ENCODE measurements at places on chromosomes 4 and X.
A peak's percentile ranks its signal among the peaks of the same experiment; 100 is the strongest.

- no peaks in the 10 kb centered on the region for H3K4me1 ChIP-seq
- no peaks in the 10 kb centered on the region for H3K27me3 ChIP-seq
- H3K4me3 ChIP-seq, result no peak overlapping the region
Measured at GRCh38 chrX:151703487-151703886, 8.2 kb downstream of the PRRG3 start.

GRCh38 chr4:125735102-125735501 lies 420.3 kb downstream of the FAT4 start:
- H3K36me3 ChIP-seq, result no peaks in the 10 kb centered on the region
- no peak overlapping the region for H3K4me3 ChIP-seq

DNA sequence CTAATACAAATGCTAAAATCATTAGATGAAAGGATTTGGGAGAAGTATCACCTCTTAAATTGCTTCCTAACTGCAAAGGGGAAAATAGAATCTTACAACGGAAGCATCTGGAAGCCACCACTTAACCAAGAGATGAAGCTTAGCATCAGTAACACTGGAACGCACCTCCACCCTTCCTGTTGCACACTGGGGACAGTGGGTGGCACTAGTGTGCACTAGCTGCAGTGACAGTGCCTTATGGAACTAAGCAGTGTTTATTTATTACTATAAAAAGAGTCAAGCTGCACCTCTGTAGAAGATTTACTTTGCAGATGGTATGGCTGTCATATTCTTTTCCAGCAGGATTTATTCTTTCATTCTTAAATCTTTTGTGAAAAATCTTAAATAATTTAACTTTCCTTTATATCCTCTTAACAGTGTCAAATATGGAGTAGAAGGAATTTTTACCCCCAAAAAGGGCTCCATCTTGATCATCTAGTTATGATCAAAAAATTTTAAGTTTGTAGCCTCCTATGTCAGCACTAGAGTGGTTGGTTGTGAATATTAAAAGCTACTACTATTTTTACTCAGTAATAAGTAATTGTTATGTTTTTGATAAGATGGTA lies 76.7 kb downstream of the SCD5 start:
- H3K27ac ChIP-seq, result no peak overlapping the region
- no peak for ATAC-seq
- no peaks in the 10 kb centered on the region for H3K36me3 ChIP-seq
- H3K4me1 ChIP-seq, result no peaks in the 10 kb centered on the region

DNA sequence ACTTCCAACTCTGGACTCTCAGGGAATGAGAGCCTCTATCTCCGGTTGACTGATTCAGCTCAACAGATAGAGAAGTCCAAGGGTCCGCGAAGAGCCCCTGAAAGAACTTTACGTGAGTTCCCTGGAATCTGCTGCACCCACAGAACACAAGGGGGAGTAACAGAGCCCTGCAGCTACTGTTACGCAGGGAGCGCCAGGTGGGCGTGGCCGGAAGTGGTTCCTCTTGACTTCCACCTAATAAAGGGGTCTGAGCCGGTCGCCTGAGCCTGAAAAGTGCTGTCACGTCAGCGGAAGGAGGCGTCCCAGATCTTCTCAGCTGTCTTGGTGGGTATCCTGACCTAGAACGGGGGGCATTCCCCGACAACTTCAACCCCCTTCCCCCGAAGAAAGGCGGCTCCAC lies at the start of gene MAGEB6:
MAGEB6 (plus strand) TSS at position 237 of the 400 bp plus-strand sequence. CDS start 1,407 bp downstream, outside the sequence.
- no peaks in the 10 kb centered on the region for H3K36me3 ChIP-seq
- no peaks in the 10 kb centered on the region for H3K4me1 ChIP-seq
- no peaks in the 10 kb centered on the region for H3K27me3 ChIP-seq

DNA sequence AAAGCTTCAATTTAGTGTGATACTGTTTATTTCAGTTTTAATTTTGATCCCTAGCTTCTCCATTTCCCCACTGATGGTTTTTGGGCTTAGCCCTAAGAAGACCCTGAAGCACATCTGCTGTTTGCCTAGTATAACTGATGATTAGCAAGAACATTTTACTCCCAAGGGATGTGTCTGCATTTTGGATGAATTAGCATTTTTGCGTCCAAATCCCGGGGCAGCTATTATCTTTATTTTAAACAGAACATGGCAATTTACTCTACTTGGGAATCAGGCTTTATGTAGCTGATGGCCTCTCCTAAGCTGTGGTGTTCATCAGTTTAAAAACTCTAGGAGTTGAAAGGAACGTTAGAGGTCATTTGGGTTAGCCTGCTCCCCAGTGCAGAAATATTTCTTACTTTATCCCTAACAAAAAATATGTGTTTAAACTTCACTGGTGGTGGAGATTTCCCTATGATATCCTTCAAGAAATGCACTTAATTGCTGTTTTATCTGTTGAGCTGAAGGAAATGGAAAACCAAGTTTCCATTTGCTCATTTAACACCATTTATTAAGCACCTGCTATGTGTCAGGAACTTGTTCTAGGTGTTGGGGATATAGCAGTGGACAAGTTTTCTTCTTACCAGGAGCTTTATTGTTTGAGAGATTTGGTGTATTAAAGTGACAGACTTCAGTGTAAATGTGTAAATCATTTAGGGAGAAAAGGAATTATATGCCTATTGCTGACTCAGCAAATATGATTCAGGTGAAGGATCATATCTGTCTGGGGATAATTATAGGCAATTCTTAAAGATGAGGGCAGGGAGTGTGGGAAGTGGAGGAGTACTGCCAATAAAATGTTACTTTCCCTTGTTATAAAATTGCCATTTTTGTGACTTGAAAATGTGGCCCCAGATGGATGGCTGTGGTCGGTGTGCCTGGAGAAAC lies 3.4 kb downstream of the SEPTIN11 start:
- no peak overlapping the region for H3K27ac ChIP-seq
- H3K4me1 ChIP-seq, result peaks cover 5% of the 10 kb centered on the region
- no peak overlapping the region for H3K4me3 ChIP-seq
- ATAC-seq, result no peak
- no peaks in the 10 kb centered on the region for H3K27me3 ChIP-seq
- H3K36me3 ChIP-seq, result no peaks in the 10 kb centered on the region

DNA sequence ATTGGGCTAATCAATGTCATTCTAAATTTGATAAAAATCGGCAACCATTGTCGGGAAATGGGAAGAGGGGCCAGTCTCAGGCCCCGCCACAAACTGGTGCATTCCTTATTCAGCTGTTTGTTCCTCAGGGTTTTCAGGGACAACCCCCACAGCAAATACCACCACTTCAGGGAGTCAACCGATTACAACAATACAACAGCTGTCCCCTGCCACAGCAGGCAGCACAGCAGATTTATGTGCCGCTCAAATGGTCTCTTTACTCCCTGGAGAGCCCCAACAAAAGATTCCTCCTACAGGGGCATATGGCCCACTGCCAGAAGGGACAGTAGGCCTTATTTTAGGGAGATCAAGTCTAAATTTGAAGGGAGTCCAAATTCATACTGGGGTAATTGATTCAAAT lies 61.8 kb downstream of the ZNF732 start:
- ATAC-seq, result no peak
- no peak overlapping the region for H3K4me3 ChIP-seq
- H3K27me3 ChIP-seq, result no peaks in the 10 kb centered on the region
- H3K27ac ChIP-seq, result no peak overlapping the region
- peaks cover 10% of the 10 kb centered on the region for H3K4me1 ChIP-seq

GRCh38 chrX:124827258-124827845 lies 481.0 kb downstream of the SH2D1A start:
- no peaks in the 10 kb centered on the region for H3K27me3 ChIP-seq
- H3K36me3 ChIP-seq, result no peaks in the 10 kb centered on the region
- H3K27ac ChIP-seq, result no peak overlapping the region
- H3K4me3 ChIP-seq, result no peak overlapping the region

DNA sequence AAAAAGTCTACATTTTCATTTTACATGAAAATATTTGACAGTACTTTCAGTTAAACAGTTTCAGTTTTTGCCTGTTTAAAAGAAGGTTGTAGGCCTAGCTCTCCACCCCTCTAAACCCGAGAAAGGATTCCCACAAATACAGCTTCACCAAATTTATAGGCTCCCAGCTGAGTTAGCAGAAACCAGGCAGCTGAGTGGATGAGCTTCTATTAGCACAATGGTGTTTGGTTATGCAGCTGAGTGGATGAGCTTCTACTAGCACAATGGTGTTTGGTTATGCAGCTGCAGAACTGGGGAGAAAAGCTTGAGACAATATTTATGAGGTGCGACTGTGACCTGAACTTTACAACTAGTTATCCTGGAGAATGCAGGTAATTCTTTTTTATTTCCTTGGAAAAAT lies 36.6 kb upstream of the PAQR3 start:
- no peaks in the 10 kb centered on the region for H3K4me1 ChIP-seq
- H3K27me3 ChIP-seq, result peaks cover 14% of the 10 kb centered on the region
- no peaks in the 10 kb centered on the region for H3K36me3 ChIP-seq
- H3K27ac ChIP-seq, result no peak overlapping the region

DNA sequence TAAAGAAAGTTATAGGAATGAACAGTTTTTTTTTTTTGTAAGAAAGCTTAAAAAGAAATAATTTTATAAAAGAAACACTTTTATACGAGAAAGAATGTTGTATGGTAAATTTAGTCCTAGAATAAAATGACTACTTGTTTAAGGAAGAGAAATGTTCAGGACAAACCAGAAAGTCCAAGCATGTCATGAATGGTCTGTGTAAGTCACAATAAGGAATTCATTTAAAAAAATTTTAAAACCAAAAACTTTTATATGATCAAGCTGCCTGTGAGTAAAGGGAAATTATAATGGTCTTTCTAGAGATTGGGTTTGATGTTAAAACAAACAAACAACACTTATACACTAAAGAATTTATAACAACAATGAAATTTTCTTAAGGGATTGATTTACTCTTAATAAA lies 858.9 kb upstream of the PCDH7 start:
- no peak overlapping the region for H3K27ac ChIP-seq
- no peak overlapping the region for H3K4me3 ChIP-seq
- H3K4me1 ChIP-seq, result no peaks in the 10 kb centered on the region
- no peak for ATAC-seq

DNA sequence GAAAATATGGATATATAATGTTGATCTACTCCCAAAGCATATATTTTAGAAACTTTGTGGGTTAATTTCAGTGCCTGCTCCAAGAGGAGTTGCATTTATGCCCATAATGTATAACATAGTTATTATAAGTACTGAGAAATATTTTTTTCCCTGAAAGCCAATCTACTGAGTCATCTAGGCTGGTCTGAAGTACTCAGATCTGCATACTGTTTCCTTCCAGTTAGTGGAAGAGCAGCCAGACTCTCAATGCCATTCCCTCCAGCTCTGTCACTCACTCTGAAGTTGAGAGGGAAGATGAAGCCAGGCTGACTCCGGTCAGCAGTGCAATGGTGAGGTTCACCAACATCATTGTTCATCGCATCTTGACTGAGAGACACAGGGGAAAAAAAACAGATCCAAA lies 505.1 kb downstream of the PPARGC1A start:
- H3K4me3 ChIP-seq, result no peak overlapping the region
- H3K27me3 ChIP-seq, result no peaks in the 10 kb centered on the region
- no peak for ATAC-seq
- H3K36me3 ChIP-seq, result no peaks in the 10 kb centered on the region
- no peak overlapping the region for H3K27ac ChIP-seq
- H3K4me1 ChIP-seq, result no peaks in the 10 kb centered on the region

DNA sequence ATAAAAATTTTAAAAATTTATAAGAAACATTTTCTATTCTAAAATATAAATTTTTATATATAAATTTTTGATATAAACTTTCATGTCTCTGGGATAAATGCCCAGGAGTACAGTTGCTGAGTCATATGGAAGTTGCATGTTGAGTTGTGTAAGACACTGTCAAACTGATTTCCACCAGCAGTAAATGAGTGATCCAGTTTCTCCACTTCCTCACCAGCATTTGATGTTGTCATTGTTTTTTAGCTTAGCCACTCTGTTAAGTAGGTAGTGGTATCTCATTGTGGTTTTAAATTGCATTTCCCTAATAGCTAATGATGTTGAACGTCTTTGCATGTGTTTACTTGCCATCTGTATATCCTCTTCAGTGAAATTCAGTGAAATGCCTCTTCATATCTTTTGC lies 66.5 kb downstream of the MAMLD1 start:
- H3K27me3 ChIP-seq, result no peaks in the 10 kb centered on the region
- no peak overlapping the region for H3K4me3 ChIP-seq
- peak; percentile 62 for ATAC-seq
- no peaks in the 10 kb centered on the region for H3K4me1 ChIP-seq
- no peaks in the 10 kb centered on the region for H3K36me3 ChIP-seq

DNA sequence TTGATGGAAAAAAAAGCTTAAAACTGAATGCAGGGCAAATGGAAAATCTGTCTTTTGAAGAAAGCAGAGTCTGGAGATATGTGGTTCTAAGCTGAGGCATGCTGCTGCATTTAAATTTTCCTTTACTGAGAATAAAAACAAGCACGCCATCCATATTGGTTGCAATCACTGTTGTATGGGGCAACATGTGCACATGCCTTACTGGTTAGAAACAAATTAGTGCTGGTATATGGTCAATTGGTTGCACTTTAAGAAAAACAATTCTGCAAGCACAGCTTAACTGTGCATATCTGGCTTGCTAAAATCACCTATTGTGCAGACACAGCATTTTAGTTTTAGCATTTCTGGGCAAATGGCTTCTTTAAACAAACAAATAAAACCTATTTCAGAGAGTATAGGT lies 239.1 kb downstream of the NDST4 start:
- no peaks in the 10 kb centered on the region for H3K27me3 ChIP-seq
- H3K27ac ChIP-seq, result no peak overlapping the region
- H3K36me3 ChIP-seq, result no peaks in the 10 kb centered on the region

GRCh38 chrX:40099055-40099958 lies 1.5 kb upstream of the BCOR start:
- H3K27me3 ChIP-seq, result no peaks in the 10 kb centered on the region
- peak; percentile 25 for ATAC-seq
- no peaks in the 10 kb centered on the region for H3K4me1 ChIP-seq
- peaks cover 13% of the 10 kb centered on the region for H3K36me3 ChIP-seq
